Ascending aorta (tissue), 2 donors: ENCODE measurements at places on chromosomes 2 and 18. TPM values are rescaled to one million over a fixed set of nuclear protein-coding genes. Genes with fewer than 3 reads are reported as not detected.

DNA sequence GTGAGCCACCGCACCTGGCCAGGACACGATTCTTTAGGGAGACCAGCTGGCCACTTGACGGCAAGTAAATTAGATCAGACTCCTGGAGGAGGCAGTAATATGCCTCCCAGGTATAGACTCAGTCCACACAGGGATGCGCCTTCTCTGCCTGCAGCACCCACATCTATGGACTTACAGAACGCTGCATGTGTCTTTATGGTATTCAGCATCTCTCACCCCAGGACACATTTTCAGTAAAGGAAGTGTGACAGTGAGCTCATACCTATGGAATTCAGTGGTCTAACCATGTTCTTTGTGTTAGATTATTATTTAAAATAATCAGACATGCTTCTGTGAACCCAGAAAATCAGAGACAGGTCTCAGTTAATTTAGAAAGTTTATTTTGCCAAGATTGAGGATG lies 5.9 kb upstream of the NARS1 start:
- H3K27me3 ChIP-seq: no peaks in the 10 kb centered on the region
- DNase-seq: no peak
- H3K4me3 ChIP-seq: no peak overlapping the region
- no peaks in the 10 kb centered on the region for H3K36me3 ChIP-seq
- H3K27ac ChIP-seq: no peak overlapping the region

GRCh38 chr2:162282765-162283425 lies 35.6 kb downstream of the IFIH1 start:
- no peak for DNase-seq
- no peak overlapping the region for H3K27ac ChIP-seq
- no peaks in the 10 kb centered on the region for H3K27me3 ChIP-seq
- peaks cover 20% of the 10 kb centered on the region for H3K36me3 ChIP-seq
- H3K4me3 ChIP-seq: no peak overlapping the region

- H3K4me1 ChIP-seq: no peaks in the 10 kb centered on the region
- H3K27ac ChIP-seq: no peak overlapping the region
- DNase-seq: no peak
- no peaks in the 10 kb centered on the region for H3K36me3 ChIP-seq
Observed at GRCh38 chr2:183207110-183207509, 82.9 kb downstream of the NUP35 start.

- DNase-seq: no peak
- no peaks in the 10 kb centered on the region for H3K36me3 ChIP-seq
- H3K27ac ChIP-seq: no peak overlapping the region
- H3K27me3 ChIP-seq: no peaks in the 10 kb centered on the region
- H3K4me1 ChIP-seq: no peaks in the 10 kb centered on the region
- no peak overlapping the region for H3K4me3 ChIP-seq
Observed at GRCh38 chr2:163133602-163134001, 295.0 kb upstream of the KCNH7 start.

- H3K36me3 ChIP-seq: no peaks in the 10 kb centered on the region
- H3K4me3 ChIP-seq: no peak overlapping the region
- DNase-seq: no peak
- H3K27ac ChIP-seq: no peak overlapping the region
- no peaks in the 10 kb centered on the region for H3K27me3 ChIP-seq
Observed at GRCh38 chr18:48010264-48010663, 79.8 kb upstream of the SMAD2 start.

DNA sequence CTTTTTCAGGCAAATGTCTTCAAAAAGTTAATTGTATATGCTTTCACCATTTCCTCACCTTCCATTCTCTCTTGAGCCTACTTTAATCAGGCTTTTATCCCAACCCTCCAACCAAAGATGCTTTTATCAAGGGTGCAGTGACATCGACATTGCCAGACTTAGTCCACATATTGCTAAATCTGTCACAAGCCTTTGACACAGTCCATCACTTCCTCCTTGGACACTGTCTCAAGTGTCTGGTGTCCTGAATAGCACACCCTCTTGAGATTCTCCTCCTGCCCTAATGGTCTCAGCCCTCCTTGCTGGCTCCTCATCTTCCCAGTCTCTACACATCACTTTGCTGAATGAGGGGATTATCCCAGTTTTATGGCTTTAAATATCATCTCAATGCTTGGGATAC lies 147.5 kb upstream of the SLC39A10 start:
- DNase-seq: no peak
- no peaks in the 10 kb centered on the region for H3K4me1 ChIP-seq
- no peak overlapping the region for H3K27ac ChIP-seq
- no peak overlapping the region for H3K4me3 ChIP-seq

DNA sequence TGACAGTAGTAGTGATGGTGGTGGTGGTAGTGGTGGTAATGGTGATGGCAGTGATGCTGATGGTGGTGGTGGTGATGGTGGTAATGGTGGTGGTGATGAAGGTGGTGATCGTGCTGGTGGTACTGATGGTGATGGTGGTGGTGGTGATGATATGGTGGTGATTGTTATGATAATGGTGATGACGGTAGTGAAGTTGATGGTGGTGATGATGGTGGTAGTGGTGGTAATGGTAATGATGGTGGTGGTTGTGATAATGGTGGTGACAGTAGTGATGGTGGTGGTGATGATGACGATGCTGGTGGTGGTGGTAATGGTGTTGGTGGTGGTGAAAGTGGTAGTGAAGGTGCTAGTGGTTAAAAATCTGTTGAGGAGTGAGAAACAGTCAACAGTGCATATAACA lies 125.6 kb downstream of the AFF3 start:
- no peaks in the 10 kb centered on the region for H3K36me3 ChIP-seq
- no peak overlapping the region for H3K27ac ChIP-seq
- DNase-seq: no peak
- no peaks in the 10 kb centered on the region for H3K4me1 ChIP-seq
- H3K27me3 ChIP-seq: no peaks in the 10 kb centered on the region

DNA sequence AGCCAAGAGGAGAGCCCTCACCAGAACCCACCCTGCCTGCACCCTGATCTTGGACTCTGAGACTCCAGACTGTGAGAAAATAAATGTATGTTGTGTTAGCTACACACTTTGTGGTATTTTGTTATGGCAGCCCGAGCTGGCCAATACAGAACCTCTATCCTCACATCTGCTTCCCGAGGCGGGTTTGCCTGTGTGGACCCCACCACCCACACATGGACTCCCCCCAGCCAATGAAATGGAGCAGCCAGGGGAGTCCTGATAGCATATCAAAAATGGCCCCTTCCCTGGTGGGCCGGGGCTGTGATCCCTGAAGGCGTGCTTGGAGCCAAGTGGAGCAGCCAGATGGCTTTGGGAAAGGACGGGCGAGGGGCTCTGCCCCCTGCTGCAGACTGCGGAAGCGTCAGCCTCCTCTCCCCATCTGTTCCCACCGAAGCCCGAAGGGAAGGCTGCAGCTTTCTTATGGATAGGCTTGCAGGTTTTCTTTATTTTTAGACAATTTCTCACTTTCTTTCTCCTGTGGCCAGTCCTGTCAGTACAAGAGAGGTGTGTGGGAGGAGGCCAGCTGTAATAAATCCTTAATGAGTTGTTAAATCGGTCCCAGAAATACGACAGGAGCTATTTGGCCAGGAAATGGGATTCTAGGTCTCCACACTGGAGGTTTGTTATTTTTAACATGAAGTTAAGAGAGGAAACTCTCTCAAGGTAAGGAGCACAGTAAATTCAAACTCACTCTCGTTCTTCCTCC lies 34.4 kb downstream of the TEX51 start:
- no peaks in the 10 kb centered on the region for H3K27me3 ChIP-seq
- no peaks in the 10 kb centered on the region for H3K36me3 ChIP-seq
- H3K4me1 ChIP-seq: no peaks in the 10 kb centered on the region

GRCh38 chr2:150166313-150167051 lies 321.0 kb downstream of the RND3 start:
- H3K27me3 ChIP-seq: no peaks in the 10 kb centered on the region
- H3K27ac ChIP-seq: peak overlapping the region; percentile 8
- H3K4me3 ChIP-seq: no peak overlapping the region
- no peak for DNase-seq
- no peaks in the 10 kb centered on the region for H3K4me1 ChIP-seq
- H3K36me3 ChIP-seq: no peaks in the 10 kb centered on the region

DNA sequence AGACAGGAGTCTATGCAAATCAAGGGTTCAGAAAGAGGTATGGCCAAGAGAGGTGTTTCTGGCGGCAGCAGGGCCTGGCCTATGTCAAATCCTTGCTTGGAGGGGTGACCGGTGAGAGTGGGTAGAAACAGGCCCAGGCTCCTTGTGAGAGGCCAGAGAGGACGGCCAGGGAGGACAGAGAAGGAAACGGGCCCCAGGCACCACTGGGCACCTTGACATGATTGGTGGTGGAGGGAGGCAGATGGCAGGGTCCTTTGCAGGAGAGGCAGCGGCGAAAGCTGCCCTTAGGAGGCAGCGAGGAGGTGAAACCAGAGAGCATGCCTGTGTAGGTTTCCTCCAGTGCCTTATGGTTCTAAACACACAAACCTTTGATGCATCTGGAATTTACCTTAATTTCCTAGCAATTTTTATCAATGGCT lies 6.2 kb downstream of the RAMP1 start:
- H3K4me1 ChIP-seq: peaks cover 74% of the 10 kb centered on the region
- H3K4me3 ChIP-seq: no peak overlapping the region
- peak overlapping the region; percentile 97 for H3K27ac ChIP-seq
- peaks cover 9% of the 10 kb centered on the region for H3K36me3 ChIP-seq
- no peaks in the 10 kb centered on the region for H3K27me3 ChIP-seq
- peak; percentile 63 for DNase-seq

GRCh38 chr2:121696410-121696930 lies 40.2 kb downstream of the NIFK start:
- peaks cover 20% of the 10 kb centered on the region for H3K4me1 ChIP-seq
- no peak overlapping the region for H3K27ac ChIP-seq
- no peak overlapping the region for H3K4me3 ChIP-seq
- no peaks in the 10 kb centered on the region for H3K36me3 ChIP-seq
- H3K27me3 ChIP-seq: no peaks in the 10 kb centered on the region

DNA sequence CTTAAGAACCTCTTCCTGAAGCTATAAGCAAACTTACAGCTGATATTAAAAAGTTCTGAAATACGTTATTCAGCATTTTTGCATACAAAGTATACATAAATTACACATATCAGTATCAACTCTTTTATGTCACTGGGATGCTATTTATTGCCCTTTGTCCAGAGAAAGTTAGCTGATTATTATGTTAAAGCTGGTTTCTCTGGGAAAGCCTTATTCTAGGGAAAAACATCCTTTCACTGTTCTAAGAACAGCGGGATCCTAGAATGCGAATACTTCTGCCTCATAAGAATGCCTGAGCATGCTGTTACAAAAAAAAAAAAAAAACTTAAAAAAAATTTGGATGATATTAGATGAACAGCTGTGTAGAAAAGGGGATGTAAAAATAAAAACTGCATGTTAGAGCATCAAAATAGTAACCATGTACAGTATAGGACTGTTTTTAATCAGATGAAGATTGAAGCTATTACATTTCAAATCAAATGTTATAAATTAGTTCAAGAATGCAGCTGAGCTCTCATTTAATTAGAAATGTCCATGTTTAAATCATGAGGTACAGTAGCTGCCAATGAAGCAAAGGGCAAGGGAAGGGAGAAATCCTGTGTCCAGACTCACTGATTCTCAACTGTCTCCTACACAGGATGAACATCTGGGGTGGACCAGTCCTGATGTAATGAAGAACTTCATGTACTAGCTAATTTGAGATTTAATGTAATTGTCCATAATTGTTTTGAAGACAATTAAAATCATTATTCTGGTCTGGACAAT lies 8.2 kb downstream of the FTCDNL1 start:
- no peak for DNase-seq
- no peaks in the 10 kb centered on the region for H3K27me3 ChIP-seq
- H3K4me3 ChIP-seq: no peak overlapping the region
- no peak overlapping the region for H3K27ac ChIP-seq

GRCh38 chr2:141820893-141821292 lies 309.9 kb downstream of the LRP1B start:
- H3K4me1 ChIP-seq: no peaks in the 10 kb centered on the region
- no peaks in the 10 kb centered on the region for H3K36me3 ChIP-seq
- no peak overlapping the region for H3K27ac ChIP-seq
- DNase-seq: no peak
- no peaks in the 10 kb centered on the region for H3K27me3 ChIP-seq
- H3K4me3 ChIP-seq: no peak overlapping the region

GRCh38 chr2:240467659-240468302 lies 32.3 kb downstream of the GPC1 start:
- H3K36me3 ChIP-seq: peaks cover 30% of the 10 kb centered on the region
- no peak for DNase-seq
- H3K27me3 ChIP-seq: no peaks in the 10 kb centered on the region
- H3K4me1 ChIP-seq: no peaks in the 10 kb centered on the region
- H3K27ac ChIP-seq: no peak overlapping the region

GRCh38 chr2:153558247-153558646 lies 79.7 kb upstream of the RPRM start:
- H3K36me3 ChIP-seq: no peaks in the 10 kb centered on the region
- no peaks in the 10 kb centered on the region for H3K4me1 ChIP-seq
- H3K4me3 ChIP-seq: no peak overlapping the region
- H3K27ac ChIP-seq: no peak overlapping the region
- H3K27me3 ChIP-seq: no peaks in the 10 kb centered on the region
- DNase-seq: no peak

DNA sequence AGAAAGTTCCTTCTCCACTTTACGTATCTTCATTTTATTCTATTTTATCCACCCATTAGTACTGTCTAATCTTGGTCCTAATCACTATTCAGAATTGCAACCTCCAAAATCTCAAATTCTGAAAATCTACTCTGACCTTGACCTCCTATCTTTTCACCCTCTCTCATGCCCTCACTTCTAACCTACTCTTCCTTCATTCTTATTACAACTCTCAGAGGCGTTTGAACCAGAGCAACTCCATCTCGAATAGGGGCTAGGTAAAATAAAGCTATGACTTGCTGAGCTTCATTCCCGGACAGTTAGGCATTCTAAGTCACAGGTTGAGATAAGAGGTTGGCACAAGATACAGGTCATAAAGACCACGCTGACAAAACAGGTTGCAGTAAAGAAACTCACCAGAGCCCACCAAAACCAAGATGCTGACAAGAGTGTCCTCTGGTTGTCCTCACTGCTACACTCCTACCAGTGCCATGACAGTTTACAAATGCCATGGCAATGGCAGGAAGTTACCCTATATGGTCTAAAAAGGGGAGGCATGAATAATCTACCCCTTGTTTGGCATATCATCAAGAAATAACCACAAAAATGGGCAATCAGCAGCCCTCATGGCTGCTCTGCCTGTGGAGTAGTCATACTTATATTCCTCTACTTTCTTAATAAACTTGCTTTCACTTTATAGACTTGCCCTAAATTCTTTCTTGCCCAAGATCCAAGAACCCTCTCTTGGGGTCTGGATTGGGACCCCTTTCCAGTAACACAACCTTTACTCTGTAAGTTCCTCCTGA lies 11.4 kb downstream of the CCDC88A start:
- H3K27me3 ChIP-seq: no peaks in the 10 kb centered on the region
- no peak overlapping the region for H3K27ac ChIP-seq
- no peak for DNase-seq
- H3K36me3 ChIP-seq: peaks cover 14% of the 10 kb centered on the region

PRKAG3 gene
- not detected for total RNA-seq

FIGLA gene
- not detected for total RNA-seq

INHBB gene
- total RNA-seq: 8.1 TPM

ATP6V1B1 gene
- total RNA-seq: not detected

VSNL1 gene
- total RNA-seq: not detected

SCN9A gene
- 5.5 TPM for total RNA-seq

CDH19 gene
- 0.21 TPM for total RNA-seq

MAP2 gene
- 57.6 TPM for total RNA-seq
